ENCODE measurements at places on chromosomes 6 and 20.

DNA sequence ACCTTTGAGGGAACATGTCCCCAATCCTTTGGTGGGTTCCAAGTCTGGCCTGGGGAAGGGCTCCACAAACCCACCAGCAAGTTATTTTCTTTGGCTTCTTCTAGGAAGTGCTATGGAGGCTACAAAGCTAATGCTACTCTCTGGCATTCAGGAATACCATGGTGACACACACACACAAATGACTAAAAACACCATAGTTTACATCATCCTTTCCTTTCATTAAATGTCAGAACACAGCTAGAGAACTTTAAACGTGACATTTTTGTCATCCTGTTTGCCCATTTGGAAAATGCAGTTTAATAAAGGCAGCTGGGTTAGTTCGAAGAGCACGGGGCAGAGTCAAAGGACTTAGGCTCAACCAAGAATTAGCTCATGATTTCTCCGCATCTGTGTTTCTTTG lies 40.2 kb upstream of the PROKR2 start:
- no peak for DNase-seq

GRCh38 chr6:92887871-92888270 lies 531.5 kb downstream of the EPHA7 start:
- no peak for DNase-seq

DNA sequence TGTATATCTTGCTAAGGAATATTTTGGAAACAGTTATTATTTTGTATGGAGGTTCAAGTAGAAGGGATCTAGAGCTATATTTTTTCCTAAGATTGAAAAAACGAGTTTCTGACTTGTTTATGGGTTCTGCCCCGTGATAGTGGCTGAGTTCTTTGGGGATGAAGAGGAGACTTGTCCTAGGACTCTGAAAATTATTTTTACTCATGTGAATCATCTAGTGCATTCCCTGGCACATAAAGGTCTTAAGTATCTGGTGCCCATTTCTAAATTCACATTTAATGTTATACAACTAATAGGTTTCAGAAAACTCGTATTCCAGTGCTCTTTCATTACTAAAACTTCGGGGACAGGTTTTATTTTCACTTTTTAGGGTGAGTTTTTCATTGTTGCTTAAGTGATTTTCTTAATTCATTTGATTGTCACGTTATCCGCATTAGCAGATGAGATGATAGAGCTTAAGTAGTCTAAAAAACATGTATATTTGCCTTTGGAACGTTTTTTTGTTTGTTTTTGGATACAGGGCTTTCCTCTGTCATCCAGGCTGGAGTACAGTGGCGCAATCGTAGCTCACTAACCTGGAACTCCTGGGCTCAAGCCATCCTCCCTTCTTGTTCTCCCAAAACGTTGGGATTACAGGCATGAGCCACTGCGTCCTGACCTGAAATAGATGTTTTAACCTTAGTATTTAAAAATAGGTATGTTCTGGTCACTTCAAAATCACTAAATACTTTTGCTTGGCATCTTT lies 2.1 kb downstream of the NFYA start:
- DNase-seq, result no peak

GRCh38 chr6:474453-475185 lies 83.1 kb downstream of the IRF4 start:
- no peak for DNase-seq

Measured in NCI-H1694 (cell line).